SK-MEL-5 (cell line): ENCODE measurements at places on chromosomes 4 and X.
A peak's percentile ranks its signal among the peaks of the same experiment; 100 is the strongest.

GRCh38 chr4:83724485-83725335 lies 188.8 kb downstream of the GPAT3 start:
- DNase-seq = no peak

- DNase-seq = no peak
These were observed 52.1 kb downstream of the PTCHD1 start for GRCh38 chrX:23386726-23387125.

GRCh38 chr4:38119668-38120385 lies 159.6 kb downstream of the PTTG2 start:
- peak; percentile 47 for DNase-seq

DNA sequence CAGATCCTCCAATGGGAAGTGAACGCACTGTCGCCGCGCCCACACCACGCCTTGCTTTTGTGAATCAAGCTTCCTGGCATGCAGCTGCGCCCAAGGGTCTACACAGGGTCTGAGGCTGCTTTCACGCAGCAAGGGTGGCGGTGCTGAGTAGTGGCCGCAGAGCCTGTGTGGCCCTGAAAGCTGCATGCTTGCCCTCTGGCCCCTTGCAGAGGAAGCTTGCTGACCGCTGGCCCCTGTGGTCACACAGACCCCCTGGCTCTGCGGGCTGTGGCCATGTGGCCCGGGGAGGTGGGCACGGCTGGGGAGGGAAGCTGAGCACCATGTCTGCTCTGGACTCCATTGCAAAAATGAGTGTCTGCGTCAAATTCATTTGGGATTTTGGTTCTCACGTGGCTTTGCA lies 8.8 kb downstream of the DOK7 start:
- no peak for DNase-seq

DNA sequence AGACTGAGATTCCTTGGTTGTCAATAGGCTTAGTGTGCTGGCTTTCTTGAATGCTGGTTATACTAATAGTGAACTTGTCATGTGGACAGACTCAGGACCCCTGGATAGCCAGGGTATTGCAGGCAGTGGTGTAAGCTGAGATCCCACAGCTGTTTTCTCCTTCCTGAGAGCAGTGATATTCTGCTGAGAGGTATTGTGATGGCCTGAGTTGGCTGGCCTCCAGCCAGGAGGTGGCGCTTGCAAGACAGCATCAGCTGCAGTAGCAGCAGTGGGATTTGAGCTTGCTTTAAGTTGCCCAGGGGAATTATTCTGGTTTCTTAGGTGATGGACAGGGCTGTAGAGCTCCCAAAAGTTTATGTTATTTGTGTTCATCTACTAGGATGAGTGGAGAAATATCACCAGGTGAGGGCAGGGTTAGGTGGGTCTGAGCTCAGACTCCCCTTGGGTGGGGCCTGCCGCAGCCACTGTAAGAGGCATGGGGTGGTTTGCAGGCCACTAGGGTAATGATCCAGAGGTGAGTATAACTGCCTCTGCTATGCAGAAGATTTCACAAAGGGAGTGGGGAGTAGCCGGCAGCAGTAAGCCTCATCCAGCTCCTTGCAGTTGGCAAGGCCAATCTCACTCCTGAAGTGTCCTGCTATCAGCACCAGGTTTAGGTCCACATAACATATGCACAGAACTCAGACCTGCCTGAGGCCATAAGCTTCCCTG lies 66.2 kb downstream of the IL15 start:
- DNase-seq = peak; percentile 38

- peak; percentile 79 for DNase-seq
These were observed 27.0 kb downstream of the EIF2S3 start for GRCh38 chrX:24081661-24082154.

DNA sequence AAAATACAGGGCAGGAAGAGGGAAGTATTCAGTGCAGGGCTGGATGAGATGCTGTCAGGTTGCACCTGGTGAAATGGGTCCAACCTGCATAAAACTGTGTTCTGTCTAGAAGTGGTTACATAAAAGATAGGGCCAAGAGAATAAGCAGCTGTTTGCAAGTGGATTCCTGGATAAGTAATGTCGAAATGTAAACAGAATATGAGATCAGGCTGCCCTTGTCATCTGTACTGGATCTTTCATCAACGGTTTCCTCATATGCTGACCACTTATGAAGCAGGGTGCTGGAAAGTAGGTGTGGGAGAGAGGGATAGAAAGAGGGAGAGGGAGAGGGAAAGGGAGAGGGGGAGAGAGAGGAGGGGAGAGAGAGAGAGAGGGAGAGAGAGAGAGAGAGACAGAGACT lies 349.8 kb upstream of the CPEB2 start:
- no peak for DNase-seq

DNA sequence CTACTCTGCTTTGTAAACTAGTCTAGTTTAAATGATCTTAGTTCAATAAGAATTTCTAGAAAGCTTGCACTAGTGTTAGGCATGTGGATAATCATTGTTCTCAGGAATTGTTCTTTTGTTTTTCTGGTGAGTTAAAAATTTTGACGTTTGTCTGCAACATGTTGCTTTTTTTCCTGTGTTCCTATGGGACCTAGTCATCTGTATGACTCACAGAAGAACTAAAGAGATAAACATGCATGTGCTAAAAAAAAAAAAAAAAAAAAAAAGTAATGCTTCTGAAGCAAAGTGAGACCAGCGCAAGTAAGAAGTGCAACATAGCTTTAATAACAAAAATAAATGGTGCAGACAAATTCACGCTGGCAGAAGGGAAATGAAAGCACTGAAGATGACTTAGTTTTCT lies 471.2 kb downstream of the IQCM start:
- DNase-seq = no peak

- no peak for DNase-seq
These were observed 566 bp downstream of the CORIN start for GRCh38 chr4:47837094-47837907.

DNA sequence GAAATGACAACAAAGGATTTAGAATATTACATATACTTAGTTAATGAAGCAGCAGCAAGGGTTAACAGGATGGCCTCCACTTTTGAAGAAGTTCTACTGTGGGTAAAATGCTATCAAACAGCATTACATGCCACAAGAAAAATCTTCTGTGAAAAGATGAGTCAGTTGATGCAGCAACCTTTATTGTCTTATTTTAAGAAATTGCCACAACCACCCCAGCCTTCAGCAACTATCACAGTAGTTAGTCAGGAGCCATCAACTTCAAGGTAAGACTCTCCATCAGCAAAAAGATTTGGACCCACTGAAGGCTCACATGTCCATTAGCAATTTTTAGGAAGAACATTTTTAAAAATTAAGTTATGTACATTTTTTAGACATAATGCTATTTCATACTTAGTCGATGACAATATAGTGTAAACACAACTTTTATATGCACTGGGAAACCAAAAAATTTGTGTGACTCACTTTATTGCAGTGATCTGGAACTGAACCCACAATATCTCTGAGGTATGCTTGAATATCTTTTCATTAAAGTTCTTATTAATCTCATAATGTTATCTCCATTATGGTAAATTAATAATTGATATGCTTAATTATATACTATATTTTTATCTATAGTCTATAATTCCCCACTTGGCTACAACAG lies 81.2 kb downstream of the SPCS3 start:
- DNase-seq = no peak

GRCh38 chr4:39823191-39823590 lies 125.3 kb downstream of the UBE2K start:
- no peak for DNase-seq

GRCh38 chr4:77930876-77931275 lies 68.2 kb downstream of the MRPL1 start:
- no peak for DNase-seq

DNA sequence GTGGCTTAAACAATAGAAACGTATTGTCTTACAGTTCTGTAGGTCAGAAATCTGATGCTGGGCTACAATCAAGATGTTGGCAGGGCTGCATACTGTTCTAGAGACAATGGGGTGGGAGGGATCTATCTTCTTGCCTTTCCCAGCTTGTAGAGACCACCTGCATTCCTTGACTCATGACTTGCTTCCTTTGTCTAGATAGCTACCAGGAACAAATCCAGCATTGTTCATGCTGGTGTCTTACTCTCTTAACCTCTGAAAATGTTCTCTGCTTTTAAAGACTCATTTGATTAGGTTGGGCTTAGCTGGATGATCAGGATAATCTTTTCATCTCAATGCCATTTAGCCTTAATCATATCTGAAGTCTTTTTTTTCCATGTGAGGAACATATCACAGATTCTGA lies 169.0 kb downstream of the ZNF330 start:
- DNase-seq = peak; percentile 26

DNA sequence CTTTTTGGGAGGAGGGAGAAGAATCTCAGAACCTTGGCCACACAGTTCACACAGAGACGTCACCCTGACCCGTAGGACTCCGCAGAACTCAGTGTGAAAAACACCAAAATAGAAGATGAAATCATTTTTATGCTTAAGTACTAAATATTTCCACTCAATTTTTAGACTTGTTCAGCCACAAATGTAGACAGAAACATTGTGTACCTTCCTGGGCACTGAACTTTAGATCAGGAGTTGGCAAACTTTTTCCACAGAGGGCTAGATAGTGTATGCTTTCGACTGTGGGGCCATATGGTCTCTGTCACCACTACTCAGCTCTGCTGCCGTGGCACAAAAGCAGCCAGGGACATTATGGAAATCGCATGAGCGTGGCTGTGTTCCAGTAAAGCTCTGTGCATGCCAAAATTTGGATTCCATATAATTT lies 61.8 kb upstream of the STOX2 start:
- no peak for DNase-seq

DNA sequence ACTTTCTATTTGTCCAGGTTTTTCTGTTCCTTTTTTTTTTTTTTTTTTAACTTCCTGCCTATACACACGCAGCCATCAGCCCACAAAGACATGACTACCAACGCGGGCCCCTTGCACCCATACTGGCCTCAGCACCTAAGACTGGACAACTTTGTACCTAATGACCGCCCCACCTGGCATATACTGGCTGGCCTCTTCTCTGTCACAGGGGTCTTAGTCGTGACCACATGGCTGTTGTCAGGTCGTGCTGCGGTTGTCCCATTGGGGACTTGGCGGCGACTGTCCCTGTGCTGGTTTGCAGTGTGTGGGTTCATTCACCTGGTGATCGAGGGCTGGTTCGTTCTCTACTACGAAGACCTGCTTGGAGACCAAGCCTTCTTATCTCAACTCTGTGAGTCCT lies 2.1 kb downstream of the EBP start:
- DNase-seq = no peak

DNA sequence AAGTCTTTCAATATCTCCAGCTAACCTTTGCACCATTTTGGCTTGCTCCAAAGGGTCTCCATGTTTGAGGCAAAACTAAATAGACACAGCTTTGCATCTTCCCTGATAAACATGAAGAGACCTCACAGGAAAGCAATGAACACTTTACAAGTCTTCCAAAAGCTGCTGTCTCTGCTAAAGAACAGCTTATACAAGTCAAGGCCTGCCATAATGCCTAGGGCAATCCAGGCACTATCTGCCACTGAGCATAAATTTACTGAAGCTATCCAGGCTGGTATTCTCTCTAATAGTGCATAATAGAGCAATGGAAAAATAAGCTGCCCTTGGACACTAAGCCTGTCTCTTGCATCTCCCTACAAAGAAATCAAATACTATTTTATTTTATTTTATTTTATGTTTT lies 60.1 kb upstream of the S100G start:
- DNase-seq = no peak

DNA sequence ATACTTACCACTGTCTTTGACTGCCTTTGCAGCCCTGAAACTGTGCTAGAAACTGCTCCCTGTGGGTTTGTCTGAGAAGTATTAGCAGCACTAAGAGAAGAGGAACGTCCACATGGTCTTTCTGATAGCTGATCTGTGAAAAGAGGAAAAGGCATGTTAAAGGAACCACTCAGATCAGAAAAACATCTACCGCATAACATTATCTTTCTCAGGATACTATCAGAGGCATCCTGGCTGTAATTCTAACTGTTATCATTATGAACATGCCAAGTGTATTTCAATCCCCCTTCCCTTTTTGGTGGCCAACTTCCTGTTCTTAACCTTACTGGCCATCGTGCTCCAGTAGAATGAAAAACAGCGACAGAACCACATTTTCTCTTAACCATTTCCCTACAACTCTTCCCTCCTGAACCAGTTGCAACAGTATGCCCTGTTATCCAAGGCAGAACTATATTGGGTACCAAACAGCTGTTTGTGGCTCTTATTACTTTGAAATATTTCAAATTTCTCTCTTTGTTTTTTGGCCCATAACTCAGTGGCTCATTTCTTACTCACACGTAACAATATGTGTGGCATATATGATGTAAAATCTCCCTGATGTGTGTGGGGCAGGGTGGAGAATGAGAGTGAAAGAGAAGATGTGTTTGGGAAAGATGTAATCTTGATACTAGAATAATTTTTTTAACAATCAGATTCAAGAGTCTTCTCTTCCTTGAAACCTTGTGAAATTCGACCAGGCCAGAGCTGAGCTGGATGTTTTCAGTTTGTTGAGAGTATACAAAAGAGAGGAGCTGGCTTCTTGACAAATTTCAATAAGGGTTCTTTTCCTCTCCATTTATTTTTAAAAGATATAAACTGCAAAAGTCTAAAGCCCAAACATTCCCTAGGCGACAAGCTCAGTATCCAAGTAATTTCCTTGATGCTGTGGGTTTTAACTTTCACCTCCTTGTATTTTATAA lies 35.2 kb downstream of the ARHGEF6 start:
- DNase-seq = no peak

DNA sequence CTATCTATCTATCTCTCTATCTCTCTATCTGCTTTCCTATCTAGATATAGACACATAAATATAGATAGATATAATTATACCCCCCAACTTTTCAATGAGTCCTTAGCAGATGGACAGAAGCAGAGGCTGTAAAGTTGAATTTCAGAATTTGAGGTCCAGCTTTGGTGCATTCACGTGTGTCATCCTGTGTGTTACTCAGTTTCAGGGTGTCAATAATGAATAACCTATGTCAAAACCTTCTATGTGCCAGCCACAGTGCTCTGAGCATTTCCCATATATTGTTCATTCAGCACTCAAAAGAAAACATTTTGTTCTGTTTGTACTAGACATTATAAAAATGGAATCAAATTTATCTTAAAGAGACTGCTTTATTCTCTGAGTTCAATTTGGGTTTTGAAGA lies 310.0 kb downstream of the ARHGAP24 start:
- no peak for DNase-seq

GRCh38 chrX:19532709-19533108 lies 17.4 kb upstream of the MAP3K15 start:
- no peak for DNase-seq

GRCh38 chr4:102809691-102810090 lies 17.7 kb downstream of the UBE2D3 start:
- no peak for DNase-seq

DNA sequence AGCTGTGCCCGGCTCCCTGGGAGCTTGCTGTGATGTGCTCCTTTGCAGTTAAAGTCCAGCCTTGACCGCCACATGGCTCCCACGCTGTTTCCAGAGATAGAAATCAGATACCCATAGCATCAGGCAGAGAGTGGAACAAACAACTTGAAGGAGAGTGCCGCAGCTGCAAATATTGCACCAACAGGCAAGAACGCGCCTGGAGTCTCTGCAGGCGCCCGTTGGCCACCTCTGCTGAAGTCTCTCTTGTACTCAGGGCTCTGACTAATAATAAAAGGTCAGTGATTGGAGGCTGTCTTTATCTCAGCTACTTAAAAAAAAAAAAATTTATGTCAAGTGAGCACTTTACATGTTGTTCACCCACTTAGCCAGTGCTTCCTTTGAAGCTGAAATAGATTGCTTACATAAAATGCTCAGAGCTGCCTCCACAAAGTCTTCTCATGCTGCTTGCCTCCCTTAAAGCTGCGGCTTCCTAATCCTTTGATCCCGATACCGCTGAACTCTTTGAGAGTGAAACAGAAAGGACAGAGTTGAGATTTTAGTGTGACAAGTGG lies 30.9 kb upstream of the TENM3 start:
- DNase-seq = no peak
